NCI-H526 (cell line): ENCODE measurements at places on chromosomes 1 and 21.

- DNase-seq: peak; percentile 85
These were observed 6.6 kb downstream of the LIN28A start for GRCh38 chr1:26417111-26417759.

DNA sequence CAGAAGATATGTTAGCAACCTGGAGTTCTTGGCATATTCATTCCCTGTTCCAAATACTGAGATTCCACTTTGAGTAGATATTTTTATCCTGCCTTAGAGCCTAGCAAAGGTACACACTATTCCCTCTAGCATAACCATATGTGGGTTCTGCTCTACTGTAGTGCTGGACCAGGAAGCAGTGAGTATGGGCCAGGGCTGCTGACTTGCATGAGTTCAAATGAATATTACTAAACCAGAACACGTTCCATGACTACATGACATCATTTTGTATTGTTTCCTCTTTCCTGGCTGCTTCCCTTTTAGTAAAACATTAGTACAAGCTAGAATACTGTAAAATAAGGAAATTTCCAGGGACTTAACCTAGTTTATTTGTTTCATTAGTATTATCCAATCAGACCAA lies 41.1 kb downstream of the TNFSF18 start:
- DNase-seq: no peak

GRCh38 chr1:205840146-205840923 lies 9.6 kb downstream of the PM20D1 start:
- no peak for DNase-seq

DNA sequence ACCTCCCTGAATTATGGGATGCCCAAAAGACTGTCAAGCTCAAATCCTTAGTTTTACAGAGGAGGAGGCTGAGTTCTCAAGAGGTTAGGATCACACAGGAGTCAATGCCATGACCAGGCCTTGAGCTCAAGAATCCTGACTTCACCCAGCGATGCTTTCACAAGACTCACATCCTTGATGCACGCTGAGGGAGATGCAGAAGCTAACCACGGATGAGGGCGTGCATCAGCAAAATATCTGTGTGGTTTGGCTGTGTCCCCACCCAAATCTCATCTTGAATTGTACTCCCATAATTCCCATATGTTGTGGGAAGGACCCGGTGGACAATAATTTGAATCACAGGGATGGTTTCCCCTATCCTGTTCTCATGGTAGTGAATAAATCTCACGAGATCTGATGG lies 133.2 kb downstream of the KCNJ6 start:
- no peak for DNase-seq

DNA sequence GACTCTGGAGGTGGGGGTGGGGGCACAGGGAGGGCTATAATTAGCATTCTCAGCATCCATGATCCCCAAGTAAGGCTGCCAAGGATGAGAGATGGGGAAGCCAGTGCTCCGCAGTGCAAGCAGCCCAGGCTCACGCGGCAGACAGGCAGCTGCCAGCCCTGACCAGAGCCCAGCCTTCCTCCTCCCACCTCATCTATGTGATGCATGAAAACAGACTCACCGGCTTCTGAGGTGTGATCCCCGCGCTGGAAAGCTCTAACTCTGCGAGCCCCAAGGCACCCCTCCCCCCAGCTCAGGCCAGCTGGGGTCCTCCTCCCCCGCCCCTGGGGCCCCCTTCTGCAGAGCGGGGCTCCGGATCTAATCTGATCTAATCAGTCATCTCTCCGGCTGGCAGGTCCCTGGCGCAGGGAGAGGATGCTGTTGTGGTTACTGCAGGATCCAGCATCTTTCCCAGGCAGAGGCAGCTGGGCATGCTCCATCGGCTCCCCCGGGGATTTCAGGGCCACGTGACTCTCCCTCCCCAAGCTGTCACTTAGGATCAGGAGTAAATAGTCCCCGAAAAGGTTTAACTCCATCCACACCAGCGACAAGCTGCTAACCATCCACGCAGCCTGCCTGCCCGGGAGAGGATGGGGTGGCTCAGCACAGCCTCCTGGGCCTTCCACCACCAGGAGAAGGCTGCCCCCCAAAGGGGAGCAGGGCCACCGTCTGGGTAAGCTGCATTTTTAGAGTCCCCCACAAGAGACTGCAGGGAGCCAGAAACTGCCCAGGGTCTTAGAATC lies at the start of gene PLEKHA6:
Gene PLEKHA6 (minus strand): TSS at position 456 of the 782 bp plus-strand sequence. CDS start 86,202 bp downstream, outside the sequence.
- peak; percentile 50 for DNase-seq

GRCh38 chr1:60078182-60078581 lies 4.6 kb upstream of the C1orf87 start:
- DNase-seq: no peak

DNA sequence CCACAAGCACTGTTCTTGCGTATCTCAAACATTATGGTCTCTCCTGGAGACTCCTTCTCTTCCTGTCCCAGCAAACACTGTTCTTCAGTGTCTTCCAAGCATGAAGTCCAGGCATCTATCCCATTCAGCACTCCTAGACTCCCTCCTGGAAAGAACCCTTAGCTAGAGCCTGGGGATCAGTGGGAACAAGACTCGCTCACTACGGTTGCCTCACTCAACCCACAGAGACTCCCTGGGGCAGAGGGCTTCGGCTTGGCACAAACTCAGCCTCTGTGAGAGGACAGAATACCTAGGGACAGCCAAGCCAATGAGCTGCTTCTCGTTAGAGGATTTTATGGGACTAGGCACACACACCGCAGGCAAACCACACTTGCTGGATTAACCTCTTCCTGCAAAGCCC lies 86.5 kb upstream of the IPO9 start:
- DNase-seq: no peak

DNA sequence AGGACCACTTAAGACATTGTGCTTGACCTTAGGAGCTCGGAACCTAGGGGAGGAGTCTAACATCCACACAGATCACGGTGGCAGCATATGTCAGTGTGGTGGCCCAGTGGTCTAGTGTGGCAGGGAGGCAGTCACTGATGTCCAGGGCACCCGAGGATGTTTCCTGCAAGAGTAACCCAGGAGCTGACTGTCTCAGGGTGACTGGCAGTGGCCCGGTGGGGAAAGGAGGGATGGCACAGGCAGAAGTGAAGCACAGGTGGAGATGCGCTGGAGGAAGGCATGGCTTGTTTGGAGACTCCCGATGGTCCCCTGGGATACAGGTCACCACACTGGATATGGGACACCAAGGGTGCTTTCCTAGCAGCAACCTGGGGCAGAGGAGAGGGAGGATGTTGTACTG lies 16.3 kb downstream of the CHIT1 start:
- no peak for DNase-seq

- DNase-seq: no peak
These were observed 408.0 kb downstream of the LRRIQ3 start for GRCh38 chr1:73789965-73790364.

- DNase-seq: no peak
These were observed 37.1 kb downstream of the TRAPPC10 start for GRCh38 chr21:44049182-44049581.

DNA sequence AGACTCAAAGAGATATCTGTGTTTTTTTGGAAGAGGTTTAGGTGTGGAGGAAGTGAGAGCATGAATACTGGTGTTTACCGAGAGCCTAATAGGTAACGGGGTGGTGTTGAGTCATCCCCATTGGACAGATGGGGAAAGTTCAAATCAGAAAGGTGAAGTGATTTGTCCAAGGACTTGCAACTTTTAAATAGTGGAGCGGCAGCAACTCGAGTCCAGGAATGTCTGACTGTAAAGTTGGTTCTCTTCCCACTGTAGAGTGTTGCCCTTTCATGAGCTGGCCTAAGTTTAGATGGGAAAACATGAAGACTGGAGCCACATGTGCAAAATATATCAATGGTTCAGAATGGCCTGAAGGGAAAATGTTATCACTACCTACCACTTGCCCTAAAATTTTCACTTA lies 125.7 kb downstream of the LYPLAL1 start:
- DNase-seq: no peak
